ENCODE measurements at places on chromosomes 6 and 20.

- no peak for DNase-seq
These were observed 59.4 kb upstream of the SLC35B3 start for GRCh38 chr6:8494730-8495129.

DNA sequence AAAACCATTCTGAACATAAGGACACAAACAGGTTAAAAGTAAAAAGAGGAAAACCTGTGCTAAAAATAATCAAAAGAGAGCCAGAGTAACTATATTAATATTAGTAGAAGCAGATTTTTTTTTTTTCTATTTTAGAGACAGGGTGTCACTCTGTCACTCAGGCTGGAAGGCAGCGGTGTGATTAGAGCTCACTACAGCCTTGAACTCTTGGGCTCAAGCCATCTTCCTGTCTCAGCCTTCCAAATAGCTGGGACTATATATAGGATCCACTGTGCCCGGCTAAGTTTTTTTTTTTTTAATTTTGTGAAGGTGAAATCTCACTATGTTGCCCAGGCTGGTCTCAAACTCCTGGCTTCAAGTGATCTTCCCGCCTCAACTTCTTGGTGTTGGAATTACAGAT is 33.4 kb upstream of the PLN start:
- DNase-seq, result no peak

DNA sequence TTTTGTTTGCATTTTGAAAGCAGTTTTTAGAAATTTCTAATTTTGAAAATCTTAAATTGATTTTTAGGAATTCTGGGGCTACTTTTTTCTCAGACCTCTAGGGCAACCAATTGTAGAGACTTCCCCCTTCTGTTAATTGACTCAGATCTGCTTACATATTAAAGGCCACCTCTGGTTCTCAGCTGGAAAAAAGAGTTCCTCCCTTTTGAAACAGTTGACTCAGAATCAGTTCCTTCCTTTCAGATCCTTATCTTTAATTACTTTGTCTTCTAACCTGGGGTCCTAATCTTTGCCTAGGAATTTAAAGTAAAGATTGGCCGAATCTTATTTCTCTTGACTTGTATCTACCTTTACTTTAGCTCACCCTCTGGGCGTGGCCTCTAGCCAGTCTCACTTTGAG is 146.8 kb downstream of the LAMA2 start:
- DNase-seq, result no peak

DNA sequence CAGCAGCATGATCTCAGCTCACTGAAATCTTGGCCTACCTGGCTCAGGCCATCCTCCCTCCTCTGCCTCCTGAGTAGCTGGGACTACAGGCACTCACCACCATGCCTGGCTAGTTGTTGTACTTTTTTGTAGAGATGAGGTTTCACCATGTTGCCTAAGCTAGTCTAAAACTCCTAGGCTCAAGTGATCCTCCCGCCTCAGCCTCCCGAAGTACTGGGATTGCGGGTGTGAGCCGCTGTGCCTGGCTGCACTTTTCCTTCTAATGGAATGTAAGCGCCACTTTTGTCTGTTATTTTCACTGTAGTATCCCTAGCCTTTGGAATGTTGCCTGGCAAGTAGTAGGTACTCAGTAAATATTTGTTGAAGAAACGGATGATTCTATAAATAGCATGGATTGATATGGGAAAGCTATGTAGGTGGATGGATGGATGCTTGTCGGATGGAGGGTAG is 10.4 kb upstream of the TRIB3 start:
- no peak for DNase-seq

- DNase-seq, result no peak
These were observed 175.2 kb downstream of the MRPL14 start for GRCh38 chr6:43951756-43952675.

DNA sequence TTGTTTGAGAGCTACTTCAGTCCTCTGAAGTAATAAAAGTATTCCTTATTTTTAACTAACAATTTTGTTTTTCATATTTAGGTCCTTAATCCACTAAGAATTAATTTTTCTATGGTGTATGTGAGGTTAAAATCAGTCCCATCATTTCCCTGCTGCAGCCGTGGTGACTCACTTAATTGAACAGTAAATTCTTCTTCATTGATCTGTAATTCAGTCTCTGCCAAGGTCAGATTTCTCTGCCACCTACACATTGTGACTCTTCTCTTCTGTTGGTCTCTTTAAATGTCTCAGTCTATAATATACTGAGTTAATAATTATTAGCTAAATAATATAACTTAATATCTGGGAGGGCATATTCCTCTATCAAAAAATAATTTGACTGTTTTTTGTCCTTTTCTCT is 262.3 kb downstream of the UTRN start:
- no peak for DNase-seq

- DNase-seq, result no peak
These were observed 39.7 kb downstream of the SLC35D3 start for GRCh38 chr6:136961848-136962247.

- no peak for DNase-seq
These were observed 60.8 kb downstream of the CD24 start for GRCh38 chr6:106913676-106914280.

GRCh38 chr20:59824711-59825562 is 108.5 kb downstream of the SYCP2 start:
- DNase-seq, result no peak

DNA sequence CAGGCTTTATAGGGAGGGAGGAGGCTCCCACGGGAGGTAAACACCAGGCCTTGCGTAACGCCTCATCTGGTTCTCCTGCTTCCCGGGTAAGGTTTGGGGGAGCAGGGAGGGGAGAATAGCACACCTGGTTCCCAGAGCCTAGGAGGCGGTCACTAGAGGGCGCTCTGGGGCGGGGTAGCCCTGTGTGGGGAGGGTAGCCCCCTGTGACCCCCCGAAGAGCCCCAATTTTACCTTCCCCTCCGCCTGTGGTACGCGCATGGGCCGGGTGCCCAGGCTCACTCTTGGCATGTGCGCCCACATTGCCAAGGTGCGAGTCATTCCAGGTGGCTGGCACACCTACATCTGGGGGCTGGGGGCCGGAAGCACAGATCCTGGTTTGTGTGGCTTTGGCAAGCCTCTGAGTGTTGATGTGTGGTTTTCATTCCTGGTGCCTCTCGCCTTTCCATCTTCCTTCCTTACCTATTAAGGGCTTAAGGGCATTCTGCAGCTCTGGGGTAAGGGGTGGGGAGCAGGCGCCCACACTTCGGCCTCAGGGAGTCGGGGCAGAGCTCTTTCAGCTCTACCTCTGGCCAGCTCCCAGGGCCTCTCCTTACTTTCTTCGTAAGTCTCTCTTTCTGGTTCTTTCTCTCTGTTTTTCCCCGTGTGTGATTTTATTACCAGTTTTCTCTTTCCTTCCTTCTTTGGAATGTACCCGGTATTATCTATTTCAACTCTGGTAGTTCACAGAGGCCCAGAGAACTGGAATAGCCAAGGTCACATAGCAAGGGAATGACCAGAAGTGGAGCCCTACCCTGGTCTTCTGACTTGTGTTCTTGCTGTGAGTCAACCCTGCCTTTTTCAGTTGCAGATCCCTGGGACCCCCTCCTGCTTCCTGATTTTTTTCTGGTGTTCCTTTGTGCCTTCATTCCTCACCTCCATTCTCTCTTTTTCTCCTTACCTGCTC is 492 bp upstream of the RNF39 start:
- DNase-seq, result no peak

DNA sequence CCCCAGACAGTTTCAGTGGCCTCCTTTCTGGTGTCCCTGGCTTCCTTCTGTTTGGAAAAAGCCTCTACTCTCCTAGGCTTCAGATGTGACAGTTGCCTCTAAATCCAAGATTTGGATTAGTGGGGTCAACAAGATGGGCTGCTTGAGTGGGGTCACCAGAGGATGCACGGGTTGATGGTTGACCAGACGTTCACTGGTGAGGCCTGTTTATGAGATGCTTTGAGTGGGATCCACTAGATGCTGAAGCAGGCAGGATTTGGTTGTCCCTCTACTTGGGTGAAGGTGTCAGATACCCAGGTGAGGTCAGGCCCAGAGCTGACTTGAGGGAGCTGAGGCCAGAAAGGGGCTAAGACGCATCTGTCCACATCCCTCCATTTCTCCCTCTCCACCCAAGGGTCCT is 8.1 kb upstream of the DLGAP4 start:
- DNase-seq, result no peak

DNA sequence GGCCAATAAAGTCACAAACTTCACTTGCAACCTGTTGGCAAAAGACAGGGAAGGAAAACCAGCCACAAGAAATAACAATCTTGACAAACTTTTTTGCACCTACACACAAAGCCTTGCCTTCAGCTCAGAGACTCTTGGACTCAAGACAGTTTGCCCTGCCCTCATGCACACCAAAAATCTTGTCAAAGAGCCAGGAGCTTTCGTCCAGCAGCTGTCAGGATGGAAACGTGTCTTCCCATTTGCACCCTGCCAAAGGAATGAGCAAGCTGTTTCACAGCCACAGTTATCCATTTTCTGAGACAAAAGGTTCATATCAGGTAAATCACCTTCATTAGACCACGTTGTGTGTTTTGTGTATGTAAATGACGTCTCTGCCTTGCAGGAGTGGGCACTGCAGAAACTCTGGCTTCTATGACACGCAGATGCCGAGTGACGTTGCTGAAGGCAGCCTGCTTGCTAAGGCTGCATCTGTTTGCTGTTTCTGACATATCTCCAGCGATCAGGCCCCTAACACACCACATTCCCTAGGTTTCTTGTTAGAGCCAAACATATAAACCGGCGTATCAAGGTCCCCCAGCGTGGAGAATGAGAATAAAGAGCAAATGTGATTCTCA is 193.4 kb downstream of the SYNDIG1 start:
- DNase-seq, result no peak

- DNase-seq, result no peak
These were observed 19.6 kb upstream of the LTV1 start for GRCh38 chr6:143823548-143823947.

DNA sequence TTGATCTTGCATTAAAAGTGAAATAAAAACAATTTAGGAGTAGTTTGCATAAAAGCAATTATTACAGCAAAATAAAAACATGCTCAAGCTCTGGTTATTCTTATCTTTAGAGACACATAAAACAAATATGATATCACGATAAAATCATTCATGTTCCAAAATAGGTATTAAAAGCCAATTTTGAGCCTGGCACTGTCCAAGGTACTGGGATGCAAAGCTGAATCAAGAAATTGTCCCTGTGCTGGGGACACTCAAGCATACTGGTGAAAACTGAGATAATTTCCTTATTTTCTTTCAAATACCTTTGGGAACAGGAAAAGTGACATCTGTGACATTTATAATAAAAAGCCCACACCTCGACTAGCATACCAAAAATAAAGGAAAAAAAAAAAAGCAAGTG is 931 bp upstream of the MTCL3 start:
- DNase-seq, result no peak

GRCh38 chr6:7821426-7821825 is 89.2 kb downstream of the TXNDC5 start:
- no peak for DNase-seq

GRCh38 chr6:125904871-125905270 is 51.7 kb upstream of the HINT3 start:
- no peak for DNase-seq
